ENCODE measurements at places on chromosomes 4 and X.

GRCh38 chr4:15771216-15772058 lies 6.7 kb upstream of the CD38 start:
- DNase-seq, result no peak

- no peak for DNase-seq
These were observed 1087.4 kb upstream of the SLIT2 start for GRCh38 chr4:19164334-19164733.

DNA sequence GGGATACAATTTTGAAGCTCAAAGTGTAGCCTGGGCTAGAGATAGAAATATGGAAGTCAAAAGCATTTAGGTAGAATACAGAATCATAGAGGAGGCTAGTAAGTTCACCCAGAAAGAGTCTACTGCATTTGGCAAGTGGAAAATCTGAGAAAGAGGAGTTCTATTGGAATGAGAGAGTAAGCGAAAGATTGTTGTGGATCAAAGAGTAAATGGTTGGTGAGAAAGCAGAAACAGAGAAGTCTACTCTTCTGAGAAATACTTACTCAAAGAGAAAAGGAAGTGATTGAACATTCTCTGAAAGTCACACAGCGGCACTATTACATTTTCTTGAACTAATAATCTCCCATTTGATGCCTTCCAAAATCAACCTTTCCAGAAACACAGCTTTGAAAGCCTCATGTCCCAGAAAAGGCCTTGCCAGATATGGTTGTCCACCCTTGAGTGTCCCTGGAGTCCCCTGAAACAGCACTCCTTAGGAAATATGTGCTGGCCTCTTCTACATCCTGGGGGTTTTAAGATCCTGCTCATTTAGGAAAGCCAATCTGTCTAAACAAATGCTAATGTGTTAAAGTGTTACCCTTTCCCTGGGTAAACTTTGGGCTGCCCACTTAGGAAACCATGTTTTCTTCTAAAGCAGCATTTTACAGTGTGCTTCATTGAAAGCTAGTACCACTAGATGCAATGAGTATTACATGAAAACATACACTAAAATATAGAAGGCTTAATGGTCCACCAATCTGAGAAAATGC lies 132.6 kb downstream of the INPP4B start:
- DNase-seq, result no peak

DNA sequence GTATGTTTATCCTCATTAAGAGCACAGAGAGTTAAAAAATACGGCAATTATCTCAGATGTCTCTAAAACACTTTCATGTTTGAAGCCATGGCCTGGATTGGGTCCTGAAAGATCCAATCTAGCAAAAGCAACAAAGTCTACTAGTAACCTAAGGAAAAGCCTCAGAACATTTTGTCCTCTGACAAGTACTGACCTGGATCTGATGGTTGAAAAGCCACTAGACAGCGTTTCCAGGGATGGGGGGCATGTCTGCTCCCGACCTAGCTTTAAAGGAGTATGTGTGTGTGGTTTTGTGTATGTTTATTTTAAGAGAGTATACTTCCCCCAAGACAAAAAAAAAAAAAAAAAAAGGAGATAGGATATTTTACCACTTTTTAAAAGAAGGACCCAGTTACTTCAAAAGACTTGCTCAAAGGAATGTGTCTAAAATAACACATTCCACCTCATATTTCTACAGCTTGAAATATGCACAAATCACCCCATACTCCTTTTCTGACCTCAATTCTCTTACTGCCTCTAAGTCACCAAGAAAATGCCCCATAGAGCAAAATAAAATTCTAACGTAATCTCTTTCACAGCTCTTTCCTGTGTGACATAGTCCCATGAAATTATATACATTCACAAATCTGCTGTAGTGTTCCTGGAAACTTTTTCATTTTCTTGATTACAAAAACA lies 189.0 kb upstream of the TTC29 start:
- DNase-seq, result no peak

DNA sequence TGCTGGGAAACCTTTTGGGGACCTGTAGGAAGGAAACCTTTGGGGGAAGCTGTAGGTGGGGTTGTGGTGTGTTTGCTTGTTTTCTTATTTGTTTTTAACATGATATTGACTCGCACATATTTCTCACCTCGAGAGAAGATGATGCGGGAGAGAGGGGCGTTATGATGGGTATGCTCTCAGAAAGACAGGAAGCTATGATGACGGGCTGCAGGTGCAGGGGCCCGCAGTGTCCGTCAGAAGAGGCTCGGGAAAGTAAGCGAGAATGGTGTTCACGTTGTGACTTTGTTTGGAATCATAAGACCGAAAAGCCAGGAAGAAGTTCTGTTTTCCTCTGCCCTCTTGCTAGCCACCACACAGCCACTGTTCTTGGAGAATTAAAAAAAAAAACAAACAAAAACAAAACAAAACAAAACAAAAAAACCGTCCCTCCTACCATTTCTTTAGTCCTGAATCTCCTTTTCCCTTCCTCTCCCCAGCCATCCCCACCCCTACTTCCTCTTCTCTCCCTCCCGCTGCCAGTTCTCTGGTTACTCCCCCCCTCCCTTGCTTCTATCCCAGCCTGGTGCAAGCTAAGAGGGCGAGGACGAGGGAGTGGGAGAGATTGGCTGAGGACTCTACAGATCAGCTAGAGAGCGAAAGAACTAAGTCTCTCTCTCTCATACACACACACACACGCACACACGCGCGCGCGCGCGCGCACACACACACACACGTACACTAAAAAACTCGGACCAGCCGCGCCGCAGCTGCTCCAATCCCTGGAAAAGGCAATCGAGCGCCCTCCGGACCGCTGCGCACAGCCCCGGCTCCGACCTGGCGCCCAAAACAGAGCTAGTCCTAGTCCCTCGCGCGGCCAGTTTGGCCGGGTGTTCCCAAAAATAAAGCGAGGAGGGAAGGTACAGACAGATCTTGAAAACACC lies at the start of gene BMP3:
Gene BMP3, plus strand, starts transcription at position 648 of the 920 bp plus-strand sequence. CDS start 577 bp downstream, outside the sequence.
- peak; percentile 22 for DNase-seq

DNA sequence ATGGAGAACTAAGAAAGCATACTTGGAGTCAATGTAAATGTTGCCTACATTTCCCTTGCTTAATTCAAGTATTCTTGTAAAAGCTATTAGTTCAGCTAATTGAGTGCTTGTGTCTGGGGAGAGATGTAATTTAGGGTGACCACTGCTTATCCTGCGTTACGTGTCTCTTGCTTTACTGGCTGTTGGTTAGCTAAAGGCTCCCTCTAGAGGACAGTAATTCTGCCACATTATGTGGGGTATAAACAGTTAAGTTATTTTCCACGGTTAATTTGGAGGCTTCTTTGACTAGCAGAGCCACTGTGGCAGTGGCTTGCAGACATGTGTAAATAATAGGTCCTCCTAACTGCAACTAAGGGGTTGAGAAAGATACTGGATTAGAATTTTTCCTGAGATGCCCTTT lies 25.3 kb upstream of the NAF1 start:
- DNase-seq, result no peak

- DNase-seq, result peak; percentile 72
These were observed 37.7 kb upstream of the ARAF start for GRCh38 chrX:47523297-47523696.

GRCh38 chrX:94058728-94059382 lies 384.8 kb downstream of the FAM133A start:
- peak; percentile 4 for DNase-seq

GRCh38 chr4:88107406-88108107 lies 50.9 kb downstream of the ABCG2 start:
- no peak for DNase-seq

GRCh38 chr4:109701566-109702410 lies 1.5 kb downstream of the CASP6 start:
- DNase-seq, result peak; percentile 7

DNA sequence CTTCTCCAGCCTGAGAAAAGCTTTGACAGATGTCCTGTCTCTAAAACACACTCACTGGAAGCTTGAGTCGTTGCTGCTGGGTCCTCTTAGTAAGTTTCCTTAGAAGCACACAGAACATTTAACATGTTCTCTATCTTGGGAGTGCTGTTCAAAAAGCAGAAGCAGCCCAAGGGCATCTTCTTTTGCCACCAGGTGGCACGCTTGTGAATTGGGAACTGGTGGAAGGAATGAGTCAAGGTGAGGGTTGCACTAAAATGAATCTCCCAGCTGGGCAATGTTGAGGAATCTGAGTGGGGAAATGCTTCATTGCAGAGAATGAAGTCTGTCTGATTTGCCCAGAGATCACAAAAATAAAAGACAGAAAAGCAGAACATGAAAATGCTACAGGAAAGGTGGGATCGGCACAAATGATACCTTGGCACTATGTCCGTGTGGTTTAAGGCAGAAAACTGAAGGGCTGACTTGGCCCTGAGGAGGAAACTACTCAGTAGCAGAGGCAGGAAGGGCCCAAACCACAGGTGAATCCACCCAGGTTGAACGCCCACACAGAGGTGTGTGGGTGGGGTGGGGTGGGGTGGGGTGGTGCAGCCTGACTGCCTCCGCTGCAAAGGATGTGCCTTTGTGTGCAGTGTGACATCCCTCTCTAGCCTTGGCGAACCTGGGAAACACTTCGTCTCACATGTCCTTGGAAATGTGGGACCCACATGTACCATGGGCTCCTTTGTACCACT lies 26.0 kb downstream of the KIT start:
- DNase-seq, result peak; percentile 56

DNA sequence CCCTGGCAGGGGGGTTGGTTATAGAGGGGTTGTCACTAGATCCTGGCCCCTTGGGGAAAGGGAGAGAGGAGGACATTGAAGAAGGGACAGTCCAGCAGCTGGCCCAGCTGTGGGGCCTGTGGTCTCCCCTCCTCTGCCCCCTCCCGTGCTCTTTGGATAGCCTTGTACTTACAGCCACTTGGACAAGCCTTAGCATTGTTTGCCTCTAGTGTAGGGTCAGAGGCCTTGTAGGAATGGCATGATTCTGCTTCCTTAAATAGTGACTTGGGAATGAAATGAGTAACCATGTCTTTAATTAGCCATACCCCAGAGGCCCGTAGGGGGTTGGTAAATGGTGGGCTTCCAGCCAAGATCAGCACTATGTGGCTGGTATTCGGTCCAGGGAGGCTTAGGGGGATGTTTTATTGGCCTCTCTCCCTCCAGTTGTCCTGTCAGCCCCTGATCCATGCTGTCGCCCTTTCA lies 230.6 kb downstream of the PTTG2 start:
- DNase-seq, result no peak

DNA sequence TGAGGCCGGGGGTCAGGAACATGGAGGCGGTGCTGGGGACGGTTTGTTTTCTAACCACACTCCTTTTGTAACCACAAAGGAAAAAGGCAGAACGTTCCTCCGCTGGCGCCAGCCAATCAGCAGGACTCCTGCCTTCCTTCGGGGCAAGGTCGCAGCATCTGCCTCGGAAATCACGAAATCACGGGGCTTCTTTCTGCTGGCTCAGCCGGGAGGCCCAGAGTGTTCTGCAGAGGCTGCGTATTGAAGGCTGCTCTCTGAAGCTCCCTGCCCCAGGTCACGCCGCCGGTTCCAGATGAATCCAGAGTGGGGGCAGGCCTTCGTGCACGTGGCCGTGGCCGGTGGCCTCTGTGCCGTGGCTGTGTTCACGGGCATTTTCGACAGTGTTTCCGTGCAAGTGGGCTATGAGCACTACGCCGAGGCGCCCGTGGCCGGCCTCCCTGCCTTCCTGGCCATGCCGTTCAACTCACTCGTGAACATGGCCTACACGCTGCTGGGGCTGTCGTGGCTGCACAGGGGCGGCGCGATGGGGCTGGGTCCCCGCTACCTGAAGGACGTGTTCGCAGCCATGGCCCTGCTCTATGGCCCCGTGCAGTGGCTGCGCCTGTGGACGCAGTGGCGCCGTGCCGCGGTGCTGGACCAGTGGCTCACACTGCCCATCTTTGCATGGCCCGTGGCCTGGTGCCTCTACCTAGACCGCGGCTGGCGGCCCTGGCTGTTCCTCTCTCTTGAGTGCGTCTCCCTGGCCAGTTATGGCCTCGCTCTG lies 9.4 kb downstream of the TMEM187 start:
- DNase-seq, result no peak

DNA sequence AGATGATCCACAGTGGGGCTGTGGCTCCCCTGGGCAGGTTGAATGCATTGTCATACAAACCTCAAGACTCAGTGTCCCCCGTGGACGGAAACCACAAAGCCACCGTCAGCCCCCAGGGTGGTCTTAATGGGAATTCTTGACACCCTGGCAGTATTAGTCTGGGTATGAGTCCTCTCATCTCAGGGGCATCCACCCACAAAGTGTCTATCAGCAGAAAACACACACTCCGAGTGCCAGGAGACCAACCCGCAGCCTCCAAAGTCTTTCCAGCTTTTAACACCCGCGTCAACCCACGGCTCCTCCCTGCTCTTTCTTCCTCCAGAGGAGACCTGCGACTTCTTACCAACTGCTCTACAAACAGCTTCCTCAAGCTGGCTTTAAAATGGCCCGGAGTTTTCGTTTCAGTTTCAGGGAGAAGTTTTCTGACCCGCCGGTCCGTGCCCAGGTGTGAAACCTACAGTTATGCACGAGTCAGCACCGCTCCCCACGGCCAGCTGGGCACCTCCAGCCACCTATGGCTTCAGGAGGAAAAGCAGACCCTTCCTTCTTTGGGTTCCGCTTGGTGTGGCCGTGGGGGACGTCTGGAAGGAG lies 14.4 kb upstream of the ASMTL start:
- no peak for DNase-seq

DNA sequence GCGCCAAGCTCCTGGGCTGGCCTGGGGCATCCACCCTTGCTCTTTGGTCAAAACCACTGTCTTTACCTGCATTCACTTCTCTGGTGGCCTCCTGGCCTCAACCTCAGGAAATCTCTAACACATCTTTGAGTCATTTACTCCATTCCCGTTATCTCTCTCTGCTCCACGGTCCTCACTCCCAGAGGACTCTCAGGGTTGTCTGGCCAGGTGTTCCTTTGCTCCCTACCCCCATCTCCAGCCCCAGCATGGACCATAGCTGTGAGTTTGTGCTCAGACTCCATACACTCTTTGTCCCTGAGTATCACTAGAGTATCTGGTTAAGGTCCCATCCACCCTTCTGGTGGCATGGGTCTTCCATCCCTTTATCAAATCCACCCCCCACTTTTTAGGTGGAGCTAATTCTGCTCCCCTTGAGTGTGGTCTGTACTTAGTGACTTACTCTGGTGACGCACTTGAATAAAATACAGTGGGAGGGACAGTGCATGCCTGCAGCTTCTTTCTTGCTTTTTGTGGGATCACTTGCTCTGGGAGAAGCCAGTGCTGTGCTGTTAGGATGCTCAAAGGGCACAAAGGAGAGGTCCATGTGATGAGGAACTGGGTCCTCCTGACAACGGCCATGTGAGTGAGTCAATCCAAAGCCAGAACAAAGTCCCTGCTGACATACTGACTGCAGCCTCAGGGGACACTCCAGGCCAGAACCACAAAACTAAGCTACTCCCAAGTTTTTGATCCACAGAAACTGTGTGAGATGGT lies 44.3 kb downstream of the IGFBP7 start:
- DNase-seq, result no peak

DNA sequence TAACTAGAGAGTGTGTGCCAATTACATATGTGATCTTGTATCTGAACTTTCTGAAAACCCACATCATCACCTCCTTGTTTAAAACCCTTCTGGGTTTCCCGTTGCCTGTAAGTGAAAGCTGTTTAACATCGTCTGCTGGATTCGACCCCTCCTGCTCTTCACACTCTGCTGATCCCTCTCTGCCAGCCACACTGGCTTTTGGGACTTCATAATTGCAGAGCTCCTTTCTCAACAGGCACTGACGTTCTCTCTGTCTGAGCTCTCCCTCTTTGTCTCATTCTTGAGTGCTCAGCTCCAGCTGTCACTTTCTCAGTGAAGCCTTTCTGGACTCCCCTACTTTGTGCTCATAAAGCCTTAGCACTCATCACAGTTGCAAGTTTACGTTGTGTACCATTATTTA lies 153.9 kb downstream of the CEP135 start:
- no peak for DNase-seq
